Colonic mucosa (tissue), 4 donors: ENCODE measurements at places on chromosomes 2 and 18. TPM values are rescaled to one million over a fixed set of nuclear protein-coding genes. Genes with fewer than 3 reads are reported as not detected.

DNA sequence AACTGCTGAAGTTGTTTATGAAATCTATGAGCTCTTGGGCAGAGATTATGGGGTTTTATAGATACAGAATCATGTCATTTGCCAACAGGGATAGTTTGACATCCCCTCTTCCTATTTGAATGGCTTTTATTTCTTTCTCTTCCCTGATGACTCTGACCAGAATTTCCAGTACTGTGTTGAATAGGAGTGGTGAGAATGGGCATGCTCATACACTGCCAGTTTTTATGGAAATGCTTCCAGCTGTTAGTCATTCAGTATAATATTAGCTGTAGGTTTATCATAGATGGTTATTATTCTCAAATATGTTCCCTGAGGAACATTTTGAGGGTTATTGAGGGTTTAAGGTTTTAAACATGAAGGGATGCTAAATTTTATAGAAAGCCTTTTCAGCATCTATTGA, 121.2 kb downstream of the NR4A2 start:
- DNase-seq, result no peak

DNA sequence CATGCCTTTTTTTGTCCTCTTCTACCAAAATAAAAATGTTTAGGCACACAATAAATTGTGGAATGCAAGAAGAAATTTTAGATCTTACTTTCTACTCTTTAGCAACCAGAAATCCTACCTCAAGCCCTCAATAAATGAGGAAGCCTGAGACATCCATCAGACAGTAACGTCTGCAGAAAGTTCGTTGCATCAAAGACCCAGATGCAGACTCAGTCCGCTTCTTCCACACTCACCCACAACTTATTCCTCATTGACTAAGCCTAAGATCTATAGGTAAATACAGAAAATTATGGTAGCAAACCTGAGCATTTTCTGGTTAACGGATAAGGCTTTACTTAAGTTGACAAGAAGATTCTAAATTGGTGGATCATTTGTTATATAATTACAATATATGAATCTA, 579.4 kb upstream of the ID2 start:
- no peak for DNase-seq

- no peak for DNase-seq
Observed at GRCh38 chr2:206379886-206380285, 63.4 kb upstream of the ADAM23 start.

DNA sequence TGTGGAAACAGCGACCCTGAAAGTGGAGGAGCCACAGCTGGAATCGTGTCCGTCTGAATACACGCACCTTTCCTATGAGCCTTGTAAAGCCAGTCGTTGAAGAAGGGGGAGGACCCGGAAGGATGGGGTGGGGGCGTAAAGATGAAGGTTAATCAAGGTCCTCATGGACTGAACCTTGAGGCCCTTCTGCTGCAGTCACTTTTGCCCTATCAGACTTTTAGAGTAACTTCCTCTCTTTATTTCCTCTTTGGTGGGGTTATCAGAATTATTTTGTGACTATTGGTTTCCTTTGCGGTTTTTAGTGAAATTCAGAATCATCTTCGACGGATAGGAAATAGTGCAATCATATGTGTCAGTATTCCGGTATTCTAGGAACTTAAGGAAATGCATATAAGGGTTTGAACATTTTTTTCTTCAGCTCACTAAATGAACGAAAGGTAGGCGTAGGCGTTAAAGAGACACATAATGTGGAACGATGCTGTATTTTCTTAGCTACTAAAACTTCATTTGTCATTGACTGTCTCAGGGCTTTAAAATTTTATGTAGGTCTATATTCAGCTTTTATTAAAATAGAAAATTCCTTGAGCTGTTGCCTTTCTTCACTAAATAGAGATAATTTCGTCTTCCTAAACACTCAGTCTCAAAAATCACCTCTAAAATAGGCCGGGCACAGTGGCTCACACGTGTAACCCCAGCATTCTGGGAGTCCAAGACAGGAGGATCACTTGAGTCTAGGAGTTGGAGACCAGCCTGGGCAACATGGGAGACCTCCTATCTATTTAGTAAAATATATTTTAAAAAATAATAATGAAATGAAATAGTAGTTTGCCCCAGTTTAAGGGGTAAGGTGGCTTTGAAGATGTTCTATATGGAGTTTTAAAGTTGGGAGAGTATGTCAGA, 1.4 kb upstream of the YES1 start:
- DNase-seq, result no peak

- DNase-seq, result no peak
Observed at GRCh38 chr2:113875135-113875534, 14.8 kb upstream of the ACTR3 start.

DNA sequence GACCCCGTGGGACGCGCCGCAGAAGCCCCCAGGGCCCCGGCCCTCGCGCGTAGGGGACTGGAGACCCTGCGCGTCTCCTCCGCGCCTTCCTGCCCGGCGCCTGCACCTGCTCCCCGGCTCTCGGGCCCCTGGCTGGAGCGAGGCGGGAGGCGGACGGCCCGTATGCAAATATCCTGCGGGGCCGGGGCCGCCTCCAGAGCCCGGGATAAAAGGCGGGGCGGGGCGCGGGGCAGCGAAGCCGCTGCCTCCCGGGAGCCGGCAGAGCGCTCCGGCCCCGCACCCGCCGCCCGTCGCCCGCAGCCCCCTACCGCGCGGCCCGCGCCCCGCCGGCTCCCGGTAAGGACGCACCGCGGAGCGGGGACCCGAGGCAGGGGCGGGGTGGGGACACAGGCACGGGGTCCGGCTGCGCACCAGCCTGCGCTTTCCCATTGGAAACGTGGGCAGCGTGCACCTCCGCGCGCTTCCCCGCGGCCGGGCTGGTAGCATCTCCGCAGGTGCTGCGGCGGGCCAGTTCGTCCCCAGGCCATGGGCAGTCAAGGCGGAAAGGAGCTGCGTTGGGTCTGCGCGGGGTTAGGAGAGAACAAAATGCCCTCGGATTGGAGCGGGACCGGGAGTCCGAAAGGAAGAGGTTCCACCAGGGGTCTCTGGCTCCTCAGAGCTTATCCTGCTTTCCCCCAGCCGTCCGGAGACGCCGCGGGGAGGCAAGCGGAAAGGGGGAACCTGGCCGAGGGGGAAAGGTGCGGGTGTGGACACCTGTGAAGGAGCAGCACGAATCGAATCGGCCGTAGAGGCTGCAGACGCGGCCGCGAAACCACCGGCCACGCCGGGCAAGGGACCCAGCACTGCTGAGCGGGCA, at the start of gene ATP6V1C2:
Gene ATP6V1C2, plus strand, starts transcription at position 235 of the 856 bp plus-strand sequence. CDS start 1,220 bp downstream, outside the sequence.
- peak; percentile 73 for DNase-seq

UGT1A10 gene
- 45.2 TPM for total RNA-seq

PRSS56 gene
- not detected for total RNA-seq

SERPINB12 gene
- total RNA-seq, result not detected
